ENCODE measurements at places on chromosomes 4 and X.

DNA sequence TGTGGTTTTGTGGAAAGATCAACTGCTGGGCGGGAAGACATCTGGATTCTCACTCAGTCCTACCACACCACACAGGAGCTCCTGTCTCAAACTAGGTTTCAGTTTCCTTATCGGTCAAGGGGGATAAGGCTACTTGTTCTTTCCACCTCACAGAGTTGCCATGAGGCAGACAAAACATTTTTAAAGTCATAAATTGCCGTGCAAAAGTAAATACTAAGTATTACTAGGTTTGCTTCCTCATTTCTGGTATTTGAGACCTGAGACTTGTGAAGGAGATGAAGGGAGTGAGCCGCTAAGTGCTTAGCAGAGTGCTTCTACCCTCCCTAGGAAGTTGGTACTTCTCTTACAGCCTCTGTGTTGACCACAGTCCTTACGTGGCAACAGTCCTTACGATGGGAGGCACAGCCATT is 1.5 kb downstream of the LAP3 start:
- no peak for DNase-seq

DNA sequence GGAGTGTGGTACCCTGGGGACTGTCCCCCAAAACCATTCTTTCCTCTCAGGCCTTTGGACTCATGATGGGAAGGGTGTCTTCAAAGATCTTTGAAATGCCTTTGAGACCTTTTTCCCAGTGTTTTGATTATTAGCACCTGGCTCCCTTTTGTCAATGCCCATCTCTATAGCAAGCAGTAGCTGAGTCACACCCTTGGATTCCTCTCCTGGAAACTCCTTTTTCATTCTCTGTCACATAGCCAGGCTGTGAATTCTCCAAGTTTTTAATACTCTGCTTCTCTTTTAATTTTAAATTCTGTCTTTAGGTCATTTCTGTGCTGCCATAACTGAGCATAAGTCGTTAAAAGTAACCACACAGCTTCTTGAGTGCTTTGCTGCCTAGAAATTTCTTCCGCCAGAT is 29.7 kb downstream of the IL21 start:
- no peak for DNase-seq

- no peak for DNase-seq
Measured at GRCh38 chr4:83340692-83341343, 6.2 kb upstream of the HPSE start.

DNA sequence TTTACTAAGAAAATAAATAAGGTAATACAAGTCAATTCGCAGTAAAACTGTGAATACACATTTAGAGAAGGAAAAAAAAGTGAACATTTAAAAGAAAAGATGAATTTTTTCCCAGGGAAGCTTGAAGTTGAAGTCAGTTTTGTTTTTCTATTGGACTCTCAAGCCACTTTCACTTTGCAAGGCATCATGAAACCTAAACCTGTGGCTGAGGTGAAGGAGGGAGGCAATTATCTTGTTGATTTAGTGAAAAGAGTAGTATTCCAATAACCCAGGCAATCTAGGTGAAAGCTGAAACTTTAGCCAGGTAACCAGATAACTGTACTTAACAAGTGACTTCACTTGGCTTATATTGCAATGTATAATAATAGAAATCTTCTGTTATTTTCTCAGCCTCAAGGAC is 138.6 kb downstream of the HDX start:
- no peak for DNase-seq

DNA sequence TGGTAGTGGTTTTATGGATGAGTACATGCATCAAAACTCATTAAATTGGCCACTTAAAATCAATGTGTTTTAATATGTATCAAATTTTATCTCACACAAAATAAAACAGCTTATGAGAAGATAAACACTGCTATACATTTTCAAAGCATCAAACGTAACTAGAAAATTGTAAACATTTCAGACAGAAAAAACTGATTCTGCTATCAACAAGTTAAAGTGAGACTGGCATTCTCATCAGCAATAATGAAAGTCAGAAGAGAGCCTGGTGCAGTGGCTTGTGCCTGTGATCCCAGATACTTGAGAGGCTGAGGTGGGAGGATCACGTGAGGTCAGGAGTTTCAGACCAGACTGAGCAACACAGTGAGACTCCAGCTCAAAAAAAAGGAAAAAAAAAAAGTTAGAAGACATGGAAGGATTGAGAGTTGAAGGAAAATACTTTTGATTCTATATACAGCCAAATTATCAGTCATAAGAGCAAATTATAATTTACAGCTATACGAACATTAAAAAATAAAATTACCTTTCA is 2.9 kb downstream of the TBCK start:
- DNase-seq: no peak

DNA sequence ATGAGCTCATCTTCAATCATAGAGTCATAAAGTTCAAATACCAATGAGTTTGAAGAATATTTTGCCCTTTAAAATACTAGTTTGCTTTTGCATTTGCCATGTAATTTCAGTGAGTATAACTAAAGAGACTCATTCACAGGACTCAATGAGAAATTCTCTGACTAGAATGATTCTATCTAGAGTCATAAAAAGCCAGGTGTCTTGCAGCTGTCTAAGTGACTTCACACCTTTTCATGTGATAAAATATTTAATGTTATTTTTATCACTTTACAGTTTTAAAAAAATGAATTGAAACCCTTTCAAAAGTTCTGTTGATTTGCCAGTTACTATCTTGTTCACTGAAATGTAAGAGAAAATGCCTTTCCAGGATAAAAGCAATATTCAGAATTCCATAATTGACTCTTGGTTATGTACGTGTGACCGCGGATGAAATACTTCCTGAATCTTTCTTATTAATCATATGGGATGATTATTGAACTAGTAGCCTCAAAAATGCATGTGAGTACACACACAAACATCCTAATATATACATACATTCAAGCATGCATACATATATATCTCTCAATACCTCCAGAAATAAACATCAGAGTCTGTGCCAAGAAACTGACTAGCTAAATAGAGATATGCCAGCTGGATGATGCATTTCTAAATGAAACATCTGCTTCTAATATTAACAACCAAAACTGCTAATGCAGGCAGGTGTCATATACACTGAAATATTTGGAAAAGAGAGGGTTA is 87.0 kb downstream of the GABRB1 start:
- no peak for DNase-seq

DNA sequence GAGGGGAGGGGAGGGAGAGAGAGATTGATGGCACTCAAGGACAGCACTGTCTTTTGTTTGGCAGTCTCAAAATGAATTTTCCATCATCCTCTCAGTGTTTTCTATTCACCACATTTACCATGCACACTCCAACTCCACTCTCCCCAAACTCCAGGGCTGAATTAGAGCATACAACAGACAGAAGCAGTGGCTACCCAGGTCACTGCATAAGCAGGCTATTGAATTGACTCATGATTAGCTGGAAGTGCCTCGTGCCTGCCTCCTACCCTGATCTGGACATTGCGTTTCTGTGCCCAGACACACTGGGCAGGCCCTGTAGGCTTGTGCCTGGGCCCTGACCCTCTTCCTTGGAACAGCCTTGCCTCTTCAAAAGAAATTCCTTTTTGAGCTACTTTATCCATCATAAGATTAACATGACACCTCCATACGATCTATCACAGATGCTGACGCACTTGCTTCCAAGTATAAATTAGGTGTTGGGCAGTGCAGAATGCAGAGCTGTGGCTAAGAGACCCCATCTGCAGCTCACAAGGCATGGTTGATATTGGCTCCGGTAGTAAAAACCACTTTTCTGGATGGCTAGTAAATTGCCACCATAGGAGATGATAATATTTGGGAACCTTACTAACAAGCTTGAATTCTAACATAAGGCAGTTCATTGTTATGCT is 752.9 kb downstream of the RPA4 start:
- no peak for DNase-seq

DNA sequence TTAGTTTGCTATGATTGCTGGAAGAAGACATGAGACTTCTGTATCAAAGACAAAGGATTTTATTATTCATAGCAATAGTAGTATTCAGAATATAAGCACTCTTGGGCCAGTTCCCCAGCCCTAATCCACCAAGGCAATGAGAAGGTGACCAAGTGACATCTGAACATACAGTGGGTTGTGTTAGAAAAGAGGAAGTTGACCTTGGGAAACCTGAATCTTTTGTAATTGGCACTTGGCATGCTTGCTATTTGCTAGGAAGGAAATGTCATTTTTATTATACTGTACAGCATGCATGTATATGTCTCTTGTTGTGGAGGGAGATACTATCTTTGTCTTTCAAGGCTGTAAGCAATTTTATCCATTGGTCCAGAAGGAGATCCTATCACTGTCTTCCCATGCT is 216.1 kb upstream of the FAT1 start:
- DNase-seq: no peak

DNA sequence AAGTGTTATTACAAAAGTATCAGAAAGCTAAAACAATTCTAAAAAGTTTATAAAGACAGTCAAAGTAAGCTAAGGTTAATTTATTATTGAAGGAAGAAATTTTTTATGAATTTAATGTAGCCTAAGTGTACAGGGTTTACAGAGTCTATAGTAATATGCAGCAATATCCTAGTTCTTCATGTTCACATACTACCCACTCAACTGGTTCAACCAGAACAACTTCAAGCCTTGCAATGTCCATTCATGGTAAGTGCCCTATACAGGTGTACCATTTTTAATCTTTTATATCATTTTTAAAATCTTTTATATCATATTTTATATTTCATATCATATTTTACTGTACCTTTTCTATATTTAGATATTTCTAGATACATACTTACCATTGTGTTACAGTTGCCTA is 34.3 kb downstream of the COL4A5 start:
- no peak for DNase-seq

GRCh38 chrX:71996826-71997225 is 86.2 kb downstream of the NHSL2 start:
- DNase-seq: no peak

DNA sequence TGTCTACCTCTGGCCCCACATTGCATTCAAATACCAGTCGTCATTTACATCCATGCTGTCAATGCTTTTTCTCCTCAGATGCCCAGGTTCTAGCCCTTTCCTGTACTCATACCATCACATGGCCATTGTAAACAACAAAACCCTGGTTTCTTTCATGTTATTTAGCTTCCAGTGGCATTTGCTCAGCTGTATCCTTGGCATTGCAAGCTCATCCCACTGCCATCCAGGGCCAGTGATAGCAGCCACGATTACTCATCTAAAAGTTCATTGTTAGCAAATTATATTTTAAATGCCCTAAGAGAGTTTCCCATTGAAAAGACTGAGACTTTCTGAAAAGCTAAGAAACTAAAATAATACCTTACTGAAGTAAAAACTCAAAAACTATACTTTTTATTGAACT is 34.0 kb downstream of the VEGFC start:
- no peak for DNase-seq

DNA sequence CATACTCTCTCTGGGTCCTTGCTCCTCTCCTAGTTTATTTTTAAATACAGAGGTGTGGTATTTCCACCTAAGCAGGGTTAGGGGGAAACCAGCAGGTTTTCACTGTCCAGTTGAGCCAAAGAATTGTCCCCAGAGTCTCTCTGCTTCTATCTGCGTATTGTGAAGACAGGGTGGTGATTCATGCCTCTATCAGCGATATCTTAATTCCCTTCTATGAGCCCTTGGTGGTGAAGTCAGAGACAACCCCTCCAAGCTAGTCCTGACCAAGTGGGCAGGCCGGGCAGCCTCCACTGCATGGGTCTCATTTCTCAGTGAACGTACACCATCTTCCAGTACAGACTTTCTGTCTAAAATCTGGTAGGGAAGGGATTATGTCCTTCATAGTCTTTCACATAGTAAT is 100.5 kb upstream of the GPR34 start:
- no peak for DNase-seq

DNA sequence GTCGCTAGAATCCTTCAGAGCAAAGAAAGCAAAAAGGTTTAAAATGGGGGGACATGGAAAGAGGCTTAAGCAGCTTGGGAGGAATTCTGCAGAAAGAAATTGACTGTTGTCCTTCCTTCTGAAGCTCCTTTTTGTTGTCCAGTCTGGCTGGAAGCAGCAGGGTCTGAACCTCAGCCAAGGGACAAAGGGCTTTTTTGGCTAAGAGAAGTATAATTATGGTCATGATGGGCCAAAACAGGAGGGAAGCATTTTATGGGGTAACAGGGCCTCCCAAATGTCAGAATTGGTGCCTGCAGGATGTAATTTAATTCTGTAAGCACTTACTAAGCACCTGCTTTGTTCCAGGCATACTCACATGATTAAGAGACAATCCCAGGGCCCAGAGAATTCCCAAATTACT is 74.2 kb upstream of the CPEB2 start:
- no peak for DNase-seq

GRCh38 chr4:15402974-15403373 is 24.9 kb upstream of the C1QTNF7 start:
- no peak for DNase-seq

DNA sequence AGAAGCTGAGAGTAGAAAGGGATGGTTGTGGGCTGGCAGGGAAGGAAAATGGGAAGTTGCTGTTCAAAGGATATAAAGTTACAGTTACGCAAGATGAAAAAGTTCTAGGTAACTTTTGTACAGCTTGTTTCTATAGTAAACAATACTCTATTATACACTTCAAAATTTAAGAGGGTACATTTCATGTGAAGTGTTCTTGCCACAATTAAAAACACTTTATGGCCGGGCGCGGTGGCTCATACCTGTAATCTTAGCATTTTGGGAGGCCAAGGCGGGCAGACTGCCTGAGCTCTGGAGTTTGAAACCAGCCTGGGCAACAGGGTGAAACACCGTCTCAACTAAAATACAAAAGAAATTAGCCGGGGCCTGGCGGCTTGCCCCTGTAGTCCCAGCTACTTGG is 623.6 kb downstream of the STIM2 start:
- DNase-seq: no peak

- no peak for DNase-seq
Measured at GRCh38 chr4:113273721-113274220, 224.3 kb downstream of the ANK2 start.

- DNase-seq: no peak
Measured at GRCh38 chrX:118637997-118638396, 89.4 kb upstream of the IL13RA1 start.

- DNase-seq: no peak
Measured at GRCh38 chr4:76811604-76812412, 86.1 kb downstream of the SOWAHB start.

GRCh38 chrX:129802863-129803262 is 23.1 kb downstream of the SASH3 start:
- DNase-seq: no peak

- no peak for DNase-seq
Measured at GRCh38 chr4:79662651-79663050, 254.6 kb upstream of the GK2 start.

- peak; percentile 71 for DNase-seq
Measured at GRCh38 chrX:65587616-65588526, 53.3 kb upstream of the LAS1L start.

GRCh38 chr4:96097040-96097607 is 257.2 kb downstream of the PDHA2 start:
- DNase-seq: no peak

DNA sequence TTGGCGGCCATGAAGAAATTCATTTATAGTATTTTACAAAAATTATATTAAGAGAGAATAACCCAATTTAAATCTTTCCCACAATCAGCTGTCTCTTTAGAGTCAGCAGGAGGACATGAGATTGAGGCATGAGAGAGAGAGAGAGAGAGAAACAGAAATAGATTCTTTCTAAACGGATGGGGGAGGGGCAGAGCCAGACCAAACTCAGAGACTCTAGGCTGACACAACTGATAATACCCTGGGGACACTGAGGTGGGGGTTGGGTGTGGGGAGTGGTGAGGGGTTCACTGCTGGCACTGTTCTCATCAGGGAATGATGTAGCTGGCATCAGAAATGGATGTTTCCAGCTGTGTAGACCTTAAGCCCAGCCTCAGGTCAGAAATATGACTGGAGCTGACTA is 20.5 kb upstream of the HOPX start:
- no peak for DNase-seq
